Fibroblast of skin of scalp (primary cell): ENCODE measurements at places on chromosomes 3 and 15.

- DNase-seq, result no peak
These were observed 42.3 kb upstream of the GYG1 start for GRCh38 chr3:148948913-148949657.

GRCh38 chr3:177405191-177405672, 207.9 kb upstream of the TBL1XR1 start:
- DNase-seq, result no peak

DNA sequence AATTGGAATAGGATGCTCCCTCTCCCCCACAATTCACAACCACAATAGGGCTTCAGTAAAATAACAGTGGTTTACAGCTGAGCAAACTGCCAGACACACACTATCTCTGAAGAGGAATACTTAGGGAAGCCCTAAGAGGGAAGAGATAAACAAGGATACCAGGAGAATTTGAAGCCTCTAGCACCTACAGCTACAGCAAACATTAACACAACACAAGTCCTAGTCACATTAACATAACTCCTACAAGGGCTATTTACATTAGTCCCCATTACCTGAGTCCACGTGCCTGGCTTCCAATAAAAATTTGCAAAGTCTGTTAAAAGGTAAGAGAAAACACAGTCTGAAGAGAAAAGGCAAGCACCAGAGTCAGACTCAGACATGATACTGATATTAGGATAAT, 346.9 kb upstream of the CDIN1 start:
- no peak for DNase-seq

DNA sequence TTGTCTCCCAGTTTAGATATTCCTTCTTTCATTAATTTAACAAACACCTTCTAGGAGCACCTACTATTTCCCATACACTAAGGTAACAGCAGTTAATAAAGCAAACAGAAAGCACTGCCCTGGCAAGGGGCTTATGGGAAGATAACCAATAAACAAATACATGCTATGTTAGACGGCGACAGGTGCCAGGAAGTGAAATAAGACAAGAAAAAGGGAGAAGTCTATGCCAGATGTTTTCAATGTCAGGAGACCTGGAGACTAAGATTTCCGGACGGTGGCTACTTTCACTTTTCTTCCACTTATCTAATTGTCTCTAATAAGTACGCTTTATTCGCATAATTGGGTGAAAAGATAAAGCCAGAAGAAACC, 32.5 kb upstream of the ZNF445 start:
- DNase-seq, result no peak

DNA sequence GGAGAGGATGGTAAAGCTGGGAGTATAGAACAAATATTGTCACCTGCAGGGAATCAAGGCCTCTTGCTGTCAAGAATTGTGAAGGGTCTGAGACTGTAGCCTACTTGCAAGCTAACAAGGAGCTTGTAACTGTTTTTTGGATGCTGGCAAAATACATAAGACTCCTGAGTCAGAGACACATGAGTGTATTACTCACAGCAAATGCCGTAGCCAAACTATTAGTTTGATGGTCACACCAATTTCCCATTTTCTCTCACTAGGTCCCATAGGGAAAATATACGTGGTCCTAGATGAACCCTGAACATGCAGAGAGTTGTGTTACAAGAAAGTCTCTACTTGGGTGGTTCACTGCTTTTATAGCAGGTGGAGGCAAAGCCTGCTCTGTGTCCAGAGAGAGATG, 44.7 kb upstream of the LIPC start:
- DNase-seq, result peak; percentile 26

- DNase-seq, result no peak
These were observed 115.4 kb downstream of the IGF2BP2 start for GRCh38 chr3:185709251-185709955.

DNA sequence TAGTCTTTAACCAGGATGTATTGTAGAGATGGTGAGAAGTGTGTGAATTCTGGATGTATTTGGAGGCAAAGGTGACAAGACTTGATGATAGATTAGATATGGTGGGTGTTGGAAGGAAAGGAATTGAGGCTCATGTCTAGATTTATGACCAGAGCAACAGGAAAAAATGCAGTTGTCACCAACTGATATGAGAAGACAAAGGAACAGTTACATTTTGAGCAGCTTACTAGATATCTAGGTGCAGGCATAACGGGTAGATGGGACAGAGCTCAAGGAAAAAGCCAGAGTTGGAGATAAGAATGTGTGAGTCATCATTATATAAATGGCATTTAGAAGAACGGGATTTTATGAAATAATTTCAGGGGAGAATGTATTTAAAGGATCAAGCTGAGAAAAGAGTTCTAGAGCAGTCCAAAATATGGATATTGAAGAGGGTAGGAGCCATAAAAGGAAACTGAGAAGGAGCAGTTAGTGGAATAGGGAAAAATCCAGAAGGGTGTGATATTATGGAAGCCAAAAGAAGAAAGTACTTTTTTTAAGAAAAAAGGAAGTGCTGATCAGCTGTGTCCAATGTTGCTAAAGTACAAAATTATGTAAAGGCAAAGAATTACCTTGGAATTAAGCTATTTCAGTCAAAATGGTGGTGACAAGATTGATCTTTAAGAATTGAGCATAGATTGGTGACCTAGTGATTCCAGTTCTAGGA, 262.5 kb downstream of the CGGBP1 start:
- no peak for DNase-seq

DNA sequence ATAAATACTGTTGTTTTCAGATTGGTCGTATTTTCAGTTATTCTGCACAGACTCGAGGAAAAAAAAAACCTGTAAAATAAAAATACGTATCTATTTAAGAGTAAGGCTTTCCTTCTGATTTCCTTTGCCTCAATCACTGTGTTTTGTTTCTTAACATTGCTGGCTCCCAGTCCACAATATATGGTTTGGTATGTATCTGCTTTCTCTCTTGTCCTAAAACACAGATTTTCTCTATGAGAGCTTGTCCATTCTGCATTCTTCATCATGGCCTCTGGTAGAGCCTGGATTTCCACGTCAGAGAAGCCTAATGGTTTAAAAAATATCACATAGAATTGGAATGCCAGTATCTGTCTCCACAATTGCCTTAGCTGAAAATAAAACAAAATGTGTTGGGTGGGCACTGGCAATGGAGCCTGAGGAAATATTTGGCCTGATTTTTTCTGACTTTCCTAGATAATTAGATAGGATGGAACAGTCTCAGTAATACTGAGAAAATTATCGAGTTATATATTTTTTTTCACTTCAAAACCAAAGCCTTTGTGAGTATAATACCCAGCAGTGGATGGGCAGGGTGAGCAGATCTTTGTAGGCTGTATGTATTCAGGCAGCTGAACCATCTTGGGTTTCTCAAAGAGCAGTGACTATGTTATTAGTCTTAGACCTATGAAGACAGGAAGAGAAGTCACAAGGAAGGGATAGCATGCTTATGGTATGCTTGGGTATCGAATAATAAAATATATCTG, 1.9 kb downstream of the CD200 start:
- no peak for DNase-seq

DNA sequence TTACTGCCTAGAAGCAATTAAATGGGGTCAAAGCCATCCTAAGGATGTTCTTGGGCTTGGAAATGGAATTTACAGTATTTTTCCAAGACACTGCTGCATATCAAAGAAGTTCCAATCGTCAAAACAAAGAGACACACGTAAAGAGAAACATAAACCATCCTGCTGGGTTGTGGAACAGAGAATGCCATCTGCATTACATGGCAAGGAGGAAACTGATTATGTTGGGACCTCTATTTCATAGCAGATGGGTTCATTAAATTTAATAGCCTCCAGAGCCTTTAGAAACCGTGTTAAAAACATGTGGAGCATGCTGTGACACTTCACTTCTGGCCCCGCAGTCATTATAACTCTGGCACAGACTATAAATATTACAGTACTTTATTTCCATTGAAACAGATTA, 154.6 kb downstream of the LRTM1 start:
- DNase-seq, result peak; percentile 3

- no peak for DNase-seq
These were observed 226.1 kb upstream of the BHLHE40 start for GRCh38 chr3:4753073-4753691.

- DNase-seq, result no peak
These were observed 230.0 kb upstream of the TBC1D5 start for GRCh38 chr3:17972476-17972875.

- DNase-seq, result no peak
These were observed 3.9 kb upstream of the VILL start for GRCh38 chr3:37986479-37987314.

- no peak for DNase-seq
These were observed 191.0 kb downstream of the NLGN1 start for GRCh38 chr3:173588556-173588955.

DNA sequence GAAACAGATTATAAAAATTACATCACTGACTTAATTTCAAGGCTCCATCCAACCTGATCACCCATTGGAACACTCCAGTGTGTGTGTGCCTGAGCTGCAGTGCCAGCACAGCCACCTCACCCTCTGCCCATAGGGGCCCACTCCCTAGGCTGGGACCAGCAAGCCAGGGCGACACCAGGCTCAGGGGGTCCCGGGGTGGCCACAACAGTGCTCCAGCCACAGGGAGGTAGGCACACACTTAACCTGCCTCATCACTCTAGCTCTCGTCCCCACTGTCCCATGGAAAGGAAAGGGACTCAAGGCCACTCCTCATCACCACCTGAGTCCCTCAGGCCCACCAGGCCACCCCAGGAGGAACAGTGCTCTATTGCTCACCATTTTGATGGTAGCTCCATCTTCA, 24.9 kb downstream of the ZXDC start:
- no peak for DNase-seq

DNA sequence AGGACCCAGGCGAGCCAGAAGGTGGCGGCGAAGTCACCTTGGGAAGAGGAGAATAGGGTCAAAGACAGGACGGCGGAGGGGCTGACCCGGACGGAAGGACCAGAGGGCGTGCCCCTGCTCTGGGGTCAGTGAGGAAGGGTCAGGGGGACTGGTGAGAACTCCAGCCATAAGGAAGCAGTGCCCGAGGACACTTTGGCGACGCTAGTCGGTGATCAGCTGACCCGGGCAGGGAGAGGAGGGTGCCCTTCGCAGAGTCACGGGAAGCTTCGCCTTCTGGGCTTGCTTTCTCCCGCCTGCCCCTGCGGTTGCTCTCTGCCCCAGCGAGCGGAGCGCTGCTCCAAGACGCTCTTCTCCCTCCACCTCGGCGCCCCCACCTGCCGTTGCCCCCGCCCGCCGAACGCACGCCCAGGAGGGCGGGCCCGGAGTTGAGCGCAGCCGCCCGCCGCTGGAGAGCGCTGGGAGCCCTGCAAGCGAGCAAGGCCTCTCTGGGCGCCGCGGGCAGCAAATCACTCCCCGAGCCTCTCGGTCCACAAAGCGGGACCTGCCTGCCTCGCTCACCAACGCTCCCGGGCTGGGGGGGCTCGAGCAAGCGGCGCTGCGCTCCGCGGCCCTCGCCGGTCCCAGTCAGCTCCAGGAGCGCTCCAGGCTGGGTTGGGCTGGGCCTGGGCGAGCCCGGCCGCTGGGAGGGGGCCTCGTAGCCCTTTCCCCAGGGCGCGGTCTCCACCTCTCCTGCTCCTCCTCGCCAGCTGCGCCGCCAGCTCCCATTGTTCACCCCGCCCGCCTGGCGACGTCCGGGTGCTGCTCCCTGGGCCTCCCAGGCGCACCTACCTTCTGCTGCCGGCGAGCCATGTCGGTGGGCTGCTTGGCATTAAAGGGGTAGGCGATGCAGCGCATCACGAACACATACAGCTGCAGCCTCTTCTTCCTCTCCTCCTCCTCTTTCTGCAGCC, 1.2 kb downstream of the CADPS start:
- DNase-seq, result peak; percentile 46

DNA sequence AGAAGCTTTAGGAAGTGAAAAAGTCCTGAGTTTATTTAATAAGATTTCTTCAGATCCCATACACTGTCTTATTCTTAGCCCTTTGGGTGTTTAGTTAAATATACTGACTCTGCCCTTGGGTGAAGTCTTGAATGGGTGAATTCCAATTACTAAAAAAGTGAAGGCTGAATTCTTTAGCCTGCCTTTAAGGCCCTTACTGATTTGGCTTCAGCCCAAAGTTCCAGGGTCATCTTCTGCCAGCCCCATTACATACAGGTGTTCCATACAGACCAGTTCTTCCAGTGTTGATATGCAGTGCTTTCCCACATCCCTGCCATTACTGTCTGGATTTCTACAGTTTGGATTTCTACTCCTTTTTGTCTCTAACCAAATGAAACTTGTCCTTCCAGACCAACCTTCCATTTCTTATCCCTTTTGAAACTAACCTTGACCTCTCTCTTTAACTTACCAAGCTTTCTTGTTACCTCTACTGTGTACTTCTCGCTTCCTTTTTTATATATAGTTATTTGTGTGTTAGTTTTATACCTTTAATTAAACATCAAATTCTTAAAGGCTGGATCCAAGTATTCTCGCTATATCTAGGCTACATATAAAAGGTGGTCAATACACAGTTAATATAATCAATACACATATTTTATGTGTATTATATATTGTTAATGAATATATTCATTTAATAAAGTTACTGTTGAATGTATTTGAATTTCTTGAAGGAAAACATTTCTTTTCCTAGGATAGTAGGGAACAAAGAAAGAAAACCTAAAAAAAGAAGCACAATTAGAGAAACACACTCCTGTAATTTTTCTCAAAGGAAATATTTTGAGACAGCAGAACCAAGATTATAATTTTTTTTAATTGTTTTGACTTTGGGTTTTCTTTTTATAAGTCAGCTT, 15.0 kb downstream of the MBNL1 start:
- no peak for DNase-seq

- DNase-seq, result no peak
These were observed 29.6 kb upstream of the SPTBN5 start for GRCh38 chr15:41923401-41923997.

GRCh38 chr3:64417816-64418215, 192.6 kb upstream of the PRICKLE2 start:
- DNase-seq, result peak; percentile 62

DNA sequence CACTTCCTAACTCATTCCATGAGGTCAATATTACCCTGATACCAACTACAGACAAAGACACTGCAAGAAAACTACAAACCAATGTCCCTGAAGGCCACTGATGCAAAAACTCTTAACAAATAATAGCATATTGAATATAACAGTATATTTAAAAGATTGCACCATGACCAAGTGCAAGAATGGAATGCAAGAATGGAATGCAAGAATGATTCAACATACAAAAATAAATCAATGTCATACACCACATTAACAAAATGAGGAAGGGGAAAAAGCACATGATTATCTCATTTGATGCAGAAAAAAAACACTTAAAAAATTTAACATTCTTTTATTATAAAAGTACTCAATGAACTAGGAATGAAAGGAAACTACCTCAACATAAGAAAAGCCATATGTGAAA, 463.1 kb upstream of the NECTIN3 start:
- peak; percentile 74 for DNase-seq

DNA sequence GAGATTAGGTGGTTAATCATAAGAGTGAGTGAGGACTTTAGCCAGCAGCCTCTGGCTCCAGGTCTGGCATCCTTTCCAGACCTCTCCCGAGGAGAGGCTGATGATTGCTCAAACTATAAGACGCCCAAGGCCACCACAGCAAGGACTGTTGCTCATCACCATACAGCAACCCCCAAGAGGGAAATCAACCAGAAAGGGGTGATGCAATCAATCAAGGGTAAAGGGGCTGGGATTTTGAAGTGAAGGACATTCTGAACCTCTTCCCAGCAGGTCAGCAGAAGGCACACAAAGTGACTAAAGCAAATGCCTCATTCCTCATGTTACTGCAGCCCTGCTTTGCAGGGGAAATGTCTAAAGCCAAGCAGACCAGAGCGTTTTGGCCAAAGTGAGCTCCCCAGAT, 247.3 kb upstream of the IGF1R start:
- DNase-seq, result no peak
